Adipocyte (in vitro differentiated cells): ENCODE measurements at places on chromosomes 1 and 21.

DNA sequence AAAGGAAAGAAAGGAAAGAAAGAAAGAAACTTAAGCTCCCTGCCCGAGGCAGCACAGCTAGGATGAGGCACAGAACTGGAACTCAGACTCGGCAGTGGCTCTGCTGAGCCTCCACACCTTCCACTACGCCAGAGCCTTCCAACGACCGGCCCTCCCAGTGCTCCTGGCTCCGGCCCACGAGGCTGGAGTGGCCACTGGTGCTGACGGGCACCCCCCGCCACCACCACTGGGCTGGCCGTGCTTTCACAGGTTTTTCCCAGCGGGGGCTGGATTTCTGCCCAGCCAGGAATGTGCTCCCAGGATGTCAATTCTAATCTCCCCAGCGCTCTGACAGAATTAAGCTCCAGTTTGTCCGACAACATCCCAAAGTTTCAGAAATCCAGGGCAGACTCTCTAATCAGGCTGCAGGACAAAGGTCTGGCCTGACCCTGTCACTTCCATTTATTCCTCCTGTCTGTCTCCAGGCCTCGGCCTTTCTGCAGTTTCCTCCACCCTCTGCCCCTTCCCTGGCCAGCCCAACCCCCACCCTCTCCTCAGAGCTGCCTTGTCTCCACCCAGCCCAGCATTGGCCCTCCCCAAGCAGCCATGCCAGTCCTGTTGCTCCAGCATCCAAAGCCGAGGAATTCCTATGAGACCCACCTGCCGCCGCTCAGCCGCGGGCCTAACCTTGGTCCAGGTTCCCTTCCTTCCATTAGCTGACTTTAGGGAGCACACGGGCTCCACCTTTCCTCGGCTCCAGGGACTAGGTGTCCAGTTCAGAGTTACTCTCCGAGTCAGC lies 81.9 kb downstream of the CASZ1 start:
- peak; percentile 23 for DNase-seq

GRCh38 chr1:175504875-175505555 lies 238.4 kb downstream of the TNR start:
- DNase-seq, result no peak

GRCh38 chr1:7378346-7379130 lies 392.6 kb upstream of the VAMP3 start:
- no peak for DNase-seq

GRCh38 chr1:155729031-155729898 lies 40.4 kb downstream of the DAP3 start:
- DNase-seq, result peak; percentile 76

GRCh38 chr21:26448751-26449150 lies 124.3 kb downstream of the CYYR1 start:
- no peak for DNase-seq

DNA sequence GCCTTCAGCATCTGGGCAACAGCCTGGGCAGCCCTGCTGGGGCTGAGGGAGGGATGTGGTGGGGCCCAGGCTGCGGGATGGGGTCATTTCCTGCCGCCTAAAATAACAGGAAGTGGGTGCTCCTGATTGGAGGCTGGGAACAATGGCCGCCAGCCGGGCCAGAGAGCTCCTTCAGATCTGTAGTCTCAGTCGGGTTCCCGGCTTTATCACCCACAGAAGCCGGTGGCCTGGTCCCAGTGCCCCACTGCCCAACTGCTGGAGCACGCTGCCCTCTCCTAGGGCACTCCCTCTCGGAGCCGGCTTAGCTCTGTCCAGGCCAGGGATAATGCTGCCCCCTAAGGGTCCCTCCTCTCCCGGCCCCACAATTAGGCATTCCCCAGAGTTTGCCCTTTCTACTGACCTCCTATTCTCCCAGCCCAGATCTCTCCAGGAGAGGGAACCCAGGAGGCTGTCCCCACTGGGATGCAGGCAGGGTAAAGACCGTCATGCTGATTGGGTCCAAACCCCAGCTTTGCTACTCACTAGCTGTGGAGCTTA lies 5.1 kb downstream of the MAP7D1 start:
- DNase-seq, result peak; percentile 78

- no peak for DNase-seq
Observed at GRCh38 chr1:7884757-7885156, 31.9 kb upstream of the UTS2 start.

- no peak for DNase-seq
Observed at GRCh38 chr1:36320767-36321118, 2.7 kb downstream of the EVA1B start.

- DNase-seq, result no peak
Observed at GRCh38 chr1:3459940-3460671, 5.6 kb downstream of the ARHGEF16 start.

DNA sequence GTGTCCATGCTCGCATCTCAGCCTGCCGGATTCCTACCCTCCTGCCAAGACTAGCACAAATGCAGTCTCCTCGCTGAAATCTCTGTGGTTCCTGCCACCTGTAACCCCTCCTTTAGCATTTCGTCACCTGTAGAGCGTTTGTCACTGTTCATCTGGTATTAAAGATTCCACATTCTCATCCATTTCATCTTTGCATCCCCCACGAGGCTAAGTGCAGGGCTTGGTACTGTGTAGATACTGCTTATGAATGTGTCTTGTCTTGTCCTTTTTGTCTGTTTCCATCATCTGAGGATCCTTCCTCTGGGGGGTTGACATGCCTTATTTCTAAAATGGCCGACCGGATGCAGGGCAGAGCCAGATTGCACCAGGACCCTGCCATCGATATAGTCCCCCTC lies 53.7 kb upstream of the DNAJC6 start:
- DNase-seq, result no peak

DNA sequence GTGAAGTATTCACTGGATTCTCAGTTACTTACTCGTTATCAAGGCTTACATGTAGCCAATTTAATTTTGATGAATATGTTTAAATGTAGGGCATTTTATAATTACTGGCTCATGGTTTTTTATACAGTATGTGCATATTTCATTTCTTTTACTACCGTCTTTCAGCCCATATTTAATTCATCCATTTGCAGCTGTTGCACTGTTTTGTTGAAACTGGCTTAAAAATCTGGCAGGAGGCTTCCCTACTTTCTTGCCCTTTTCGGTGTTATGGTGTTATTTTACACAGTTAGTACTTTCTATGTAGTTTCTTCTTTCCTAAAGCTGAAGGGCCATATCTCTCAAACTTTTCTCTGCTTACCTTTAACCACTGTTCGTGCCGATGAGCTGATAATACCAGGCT lies 54.2 kb downstream of the ITSN1 start:
- no peak for DNase-seq

- no peak for DNase-seq
Observed at GRCh38 chr1:62084310-62084890, 110.2 kb upstream of the L1TD1 start.

DNA sequence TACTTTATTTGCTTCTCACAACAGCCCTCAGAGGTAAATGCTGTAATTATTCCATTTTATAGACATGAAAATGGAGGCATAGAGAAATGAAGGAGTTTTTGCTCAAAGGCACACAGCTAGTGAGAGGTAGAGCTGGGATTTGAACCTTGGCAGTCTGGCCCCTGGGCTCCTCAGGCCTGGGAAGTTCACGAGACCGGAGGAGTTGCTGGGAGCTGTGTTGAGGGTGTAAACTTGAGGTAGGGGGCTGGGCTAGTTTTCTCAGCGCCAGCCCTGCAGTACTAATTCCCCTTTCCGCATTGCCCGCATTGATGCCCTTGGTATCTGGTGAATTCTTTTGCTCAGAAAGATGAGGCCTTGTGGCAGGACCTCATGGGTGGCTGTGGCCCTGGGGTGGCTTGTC lies 73.3 kb downstream of the PTPRU start:
- DNase-seq, result no peak

DNA sequence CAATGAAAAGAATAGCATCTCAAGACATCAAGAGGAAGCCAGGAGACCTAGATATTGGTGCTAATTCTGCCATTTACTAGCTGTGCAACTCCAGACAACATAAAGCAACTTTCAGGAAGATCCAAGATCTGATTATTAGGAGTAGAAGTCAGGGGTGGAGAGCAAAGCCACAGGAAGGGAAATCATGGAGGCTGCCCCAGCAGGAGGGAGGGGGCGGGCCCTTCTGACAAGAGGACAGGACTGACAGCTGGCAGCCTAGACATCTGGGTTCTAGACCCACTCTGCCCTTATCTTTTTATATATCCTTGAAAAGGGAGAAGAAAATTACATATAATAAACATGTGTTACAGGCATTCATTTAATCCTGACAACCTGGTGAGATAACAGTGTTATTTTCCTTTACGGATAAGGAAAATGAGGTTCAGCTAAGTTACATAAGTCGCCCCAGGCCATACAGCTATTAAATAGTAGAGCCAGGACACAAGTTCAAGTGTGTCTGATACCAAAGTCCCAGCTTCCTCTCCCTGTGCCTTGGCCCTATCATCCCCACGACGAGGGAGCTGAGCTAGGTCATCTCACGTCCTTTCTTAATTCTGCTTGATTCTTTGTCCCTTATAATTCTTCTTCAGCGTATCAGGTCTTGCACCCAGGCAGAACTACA lies 46.6 kb downstream of the ARHGEF11 start:
- DNase-seq, result no peak
